ENCODE measurements at places on chromosomes 7 and 10.

- no peak for DNase-seq
Observed at GRCh38 chr10:59905066-59905730, 1.2 kb downstream of the CCDC6 start.

GRCh38 chr7:149725916-149726315 is 47.5 kb downstream of the ZNF467 start:
- DNase-seq = no peak

GRCh38 chr7:43649755-43650274 is 66.9 kb downstream of the STK17A start:
- peak; percentile 34 for DNase-seq

DNA sequence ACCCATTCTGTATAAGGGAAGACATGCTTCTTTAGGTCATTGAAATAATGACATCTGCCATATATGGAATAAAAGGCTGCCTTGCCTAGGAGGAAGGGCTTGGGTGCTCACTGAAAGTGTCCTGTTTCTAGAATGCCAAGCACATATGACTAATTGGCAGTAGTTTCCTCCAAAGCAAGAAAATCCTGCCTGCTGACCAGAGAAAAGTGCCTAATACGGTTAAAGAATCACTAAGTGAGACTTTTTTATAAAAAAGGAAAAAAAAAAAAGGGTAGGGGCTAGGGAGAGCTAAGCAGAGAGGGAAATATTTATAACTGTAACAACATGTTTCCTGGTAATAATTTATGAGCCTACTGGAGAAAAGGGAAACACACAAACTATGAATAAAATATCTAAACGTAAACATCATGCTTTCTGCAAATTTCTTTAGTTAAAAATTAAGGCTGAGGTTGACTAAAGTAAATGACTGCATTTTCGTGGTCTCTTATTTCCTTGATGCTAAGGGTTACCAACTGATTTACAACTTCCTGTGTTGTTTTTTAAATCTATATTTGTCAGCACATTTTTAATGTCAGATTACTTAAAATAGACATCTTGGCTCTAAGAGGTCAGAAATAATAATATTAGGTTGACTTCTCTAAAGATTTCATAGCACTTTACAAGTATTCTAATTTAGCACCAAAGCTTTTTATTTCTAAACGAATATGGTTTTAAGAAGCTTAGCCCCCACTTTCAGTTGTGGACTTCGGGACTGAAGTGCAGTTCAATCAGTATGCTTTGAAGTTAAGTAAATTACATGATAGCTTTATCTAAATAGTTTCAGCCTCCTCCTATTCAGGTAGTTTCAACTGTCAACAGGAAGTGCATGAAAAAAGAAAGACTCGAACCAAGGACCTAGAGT is 89.6 kb downstream of the CABCOCO1 start:
- peak; percentile 95 for DNase-seq

DNA sequence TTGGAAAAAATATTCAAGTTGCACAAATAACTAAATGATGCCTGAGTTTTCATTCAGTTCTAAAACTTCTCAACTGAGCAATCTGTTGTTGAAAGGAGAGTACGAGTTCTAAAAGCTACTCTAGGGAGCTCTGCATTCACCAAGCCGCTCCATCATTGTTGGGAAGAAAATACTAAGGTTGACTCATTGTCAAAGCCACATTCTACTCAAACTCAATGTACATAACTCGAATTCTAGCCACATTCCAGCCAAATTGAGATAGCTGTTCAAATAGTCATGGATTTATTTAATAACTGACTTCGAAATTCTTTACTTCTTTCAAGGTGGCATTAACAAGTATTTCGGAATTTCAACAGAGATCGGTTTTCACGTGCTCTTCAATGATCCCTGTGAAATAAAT is 63.4 kb downstream of the KIAA1217 start:
- no peak for DNase-seq

- no peak for DNase-seq
Observed at GRCh38 chr7:48959676-48960075, 35.3 kb downstream of the CDC14C start.

- DNase-seq = peak; percentile 54
Observed at GRCh38 chr7:131170440-131171271, 157.0 kb upstream of the MKLN1 start.

GRCh38 chr10:43640603-43641002 is 8.1 kb downstream of the ZNF32 start:
- no peak for DNase-seq

DNA sequence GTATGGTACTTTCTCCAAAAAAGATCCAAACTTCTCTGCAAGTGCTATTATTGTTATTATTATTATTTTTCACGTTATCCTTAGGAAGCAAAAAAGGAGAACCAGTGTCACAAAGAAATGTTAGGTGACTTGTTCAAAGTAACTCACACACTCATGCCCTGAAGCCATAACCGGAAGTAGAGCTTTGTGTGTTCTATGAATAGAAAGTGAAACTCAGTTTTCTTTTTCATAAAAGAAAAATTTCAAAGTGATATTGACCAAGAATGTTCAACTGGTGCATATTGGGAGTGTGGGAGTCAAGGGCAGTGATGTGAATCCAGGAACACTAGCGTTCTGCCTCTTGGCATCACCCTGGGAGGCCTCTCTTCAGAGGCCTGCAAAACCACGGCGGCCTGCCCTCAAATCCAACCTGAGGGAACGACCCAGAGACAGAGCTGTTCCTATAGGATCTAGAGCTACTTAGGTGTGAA is 106.1 kb downstream of the PRKCQ start:
- DNase-seq = peak; percentile 57

GRCh38 chr7:159167139-159167538 is 22.5 kb upstream of the VIPR2 start:
- no peak for DNase-seq

DNA sequence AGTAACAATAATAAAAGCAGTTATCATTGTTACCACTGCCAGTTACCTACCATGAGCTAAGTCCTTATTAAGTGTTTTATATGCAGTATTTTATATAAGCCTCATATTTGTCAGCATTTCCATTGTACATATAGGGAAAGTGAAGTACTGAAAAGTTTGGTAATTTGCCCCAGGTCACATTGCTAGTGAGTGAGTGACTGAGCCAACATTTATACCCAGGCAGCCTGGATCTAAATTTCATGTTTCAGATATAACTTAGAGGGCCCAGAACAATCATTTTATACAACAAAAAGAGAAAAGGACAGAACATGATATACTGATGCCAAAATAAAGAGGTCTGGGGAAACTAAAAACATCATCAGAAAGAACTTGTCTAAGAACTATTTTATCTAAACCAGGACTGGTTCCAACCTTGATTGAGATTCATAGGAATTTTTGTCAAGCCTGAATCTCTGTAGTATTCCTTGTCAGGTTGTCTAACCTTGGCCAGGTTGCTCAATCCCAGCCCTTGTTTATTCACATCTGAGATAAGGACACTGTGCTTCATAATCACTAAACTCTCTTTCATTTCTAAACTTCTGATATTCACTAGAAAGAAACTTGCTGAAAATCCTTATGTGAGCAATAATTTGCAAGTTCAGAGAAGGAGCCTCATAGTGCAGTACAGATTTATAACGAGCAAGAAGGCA is 308.2 kb downstream of the IPMK start:
- no peak for DNase-seq
